Left hindlimb (tissue), 1 donor: ENCODE measurements at places on chromosomes 3 and 15.

- no peak for DNase-seq
These were observed 5.9 kb downstream of the MEIS2 start for GRCh38 chr15:37094333-37094914.

GRCh38 chr3:10122724-10123123, 7.2 kb downstream of the BRK1 start:
- no peak for DNase-seq

DNA sequence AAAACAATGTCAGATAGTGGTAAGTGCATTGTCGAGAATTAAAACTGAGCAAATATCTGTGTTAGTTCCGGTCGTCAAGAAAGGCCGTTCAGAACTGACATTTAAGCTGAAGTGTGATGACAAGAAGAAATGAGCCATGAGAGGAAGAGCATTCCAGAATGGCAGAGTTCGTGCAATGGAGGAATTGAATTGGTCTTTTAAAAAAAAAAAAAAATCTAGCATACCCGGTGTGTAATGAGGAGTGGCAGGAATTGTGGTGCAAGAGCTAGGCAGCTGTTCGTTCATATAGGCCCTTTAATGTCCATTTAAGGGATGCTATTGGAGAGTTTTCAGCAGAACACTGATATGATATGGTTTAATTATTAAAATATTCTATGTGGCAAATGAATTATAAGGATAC, 2.6 kb upstream of the GBE1 start:
- no peak for DNase-seq

DNA sequence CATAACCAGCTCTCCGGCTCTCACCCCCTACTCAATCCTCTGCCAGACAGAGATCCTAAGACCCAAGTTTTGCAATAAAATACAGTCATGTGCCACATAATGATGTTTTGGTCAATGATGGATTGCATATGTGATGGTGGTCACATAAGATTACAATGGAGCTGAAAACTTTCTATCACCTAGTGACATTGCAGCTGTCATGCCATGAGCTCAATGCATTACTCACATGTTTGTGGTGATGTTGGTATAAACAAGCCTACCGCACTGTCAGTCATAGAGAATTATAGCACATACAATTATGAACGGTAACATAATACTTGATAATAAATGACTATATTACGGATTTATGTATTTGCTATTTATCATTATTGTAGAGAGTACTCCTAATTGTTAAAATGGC, 26.9 kb upstream of the SAMMSON start:
- DNase-seq: no peak
